ENCODE measurements at places on chromosomes 3 and 15. TPM values are rescaled to one million over a fixed set of nuclear protein-coding genes. Genes with fewer than 3 reads are reported as not detected.

GRCh38 chr3:46405301-46406019 is 1.4 kb downstream of the CCR5AS start:
- no peaks in the 10 kb centered on the region for H3K36me3 ChIP-seq
- DNase-seq: no peak
- H3K27me3 ChIP-seq: no peaks in the 10 kb centered on the region
- H3K4me3 ChIP-seq: no peak overlapping the region
- no peak overlapping the region for H3K27ac ChIP-seq
- H3K4me1 ChIP-seq: peaks cover 18% of the 10 kb centered on the region

DNA sequence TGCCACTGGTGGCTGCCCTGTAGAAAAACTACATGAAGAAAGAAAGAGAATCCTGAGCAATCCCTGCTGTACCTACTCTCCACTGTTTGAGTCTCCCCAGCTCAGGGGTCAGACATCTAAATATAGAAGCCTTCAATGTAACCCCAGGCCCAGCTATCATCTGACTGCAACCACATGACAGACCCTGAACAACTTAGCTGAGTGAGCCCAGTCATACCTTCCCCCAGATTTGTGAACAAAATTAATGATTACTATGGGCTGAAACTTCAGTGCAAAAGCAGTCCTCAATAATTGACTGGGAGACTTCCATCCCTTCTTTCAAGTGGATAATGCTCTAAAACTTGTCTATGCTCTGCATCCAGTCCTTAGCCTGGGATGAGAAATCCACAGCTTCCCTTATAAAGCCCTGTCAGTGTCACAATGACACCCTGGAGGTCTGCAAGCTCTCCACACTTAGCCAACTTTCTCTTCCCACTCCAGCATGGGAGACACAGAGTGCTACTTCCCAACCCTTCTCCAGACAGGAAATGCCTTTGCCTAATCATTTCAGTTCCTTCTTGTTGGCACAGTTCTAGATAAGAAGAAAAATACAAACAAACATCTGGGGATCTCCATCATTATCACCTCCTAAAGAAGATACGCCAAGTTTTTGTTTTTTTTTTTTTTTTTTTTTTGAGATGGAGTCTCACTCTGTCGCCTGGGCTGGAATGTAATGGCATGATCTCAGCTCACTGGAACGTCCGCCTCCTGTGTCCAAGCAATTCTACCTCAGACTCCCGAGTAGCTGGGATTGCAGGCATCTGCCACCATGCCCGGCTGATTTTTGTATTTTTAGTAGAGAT is 198.5 kb upstream of the GADL1 start:
- no peaks in the 10 kb centered on the region for H3K4me1 ChIP-seq
- H3K36me3 ChIP-seq: no peaks in the 10 kb centered on the region
- no peak for DNase-seq
- H3K27ac ChIP-seq: no peak overlapping the region
- H3K27me3 ChIP-seq: no peaks in the 10 kb centered on the region

DNA sequence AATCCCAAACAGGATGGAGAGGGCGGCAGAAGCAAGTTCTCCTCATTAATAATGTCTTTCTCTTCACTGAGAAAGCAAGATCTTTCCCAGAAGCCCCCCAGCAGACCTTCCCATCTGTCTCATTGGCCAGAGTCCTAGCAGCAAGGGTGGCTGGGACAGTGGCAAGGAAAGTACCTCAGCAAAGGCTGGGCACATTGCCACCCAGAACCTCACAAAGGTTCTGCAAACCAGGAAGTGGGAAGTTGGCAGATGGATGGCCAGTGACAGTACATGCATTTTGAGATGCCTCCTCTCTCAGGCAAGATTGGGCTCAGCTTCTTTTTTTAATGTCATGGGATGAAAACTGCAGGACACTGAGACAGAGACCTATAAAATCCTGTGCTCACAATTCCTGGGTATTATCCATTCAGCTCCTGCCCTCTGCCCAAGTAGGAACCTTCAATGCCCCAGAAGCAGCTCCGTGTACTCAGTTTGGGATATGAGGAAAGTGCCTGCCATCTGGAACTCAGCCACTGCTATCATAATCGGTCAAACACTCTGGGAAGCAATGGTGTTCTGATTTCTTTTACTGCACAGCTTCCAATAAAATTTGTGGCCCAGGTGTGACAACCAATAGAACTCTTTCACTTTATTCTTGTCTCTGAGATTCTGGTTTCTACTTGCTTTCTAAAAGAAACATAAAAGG is 25.5 kb downstream of the DPH3 start:
- no peak overlapping the region for H3K27ac ChIP-seq
- no peak for DNase-seq

DNA sequence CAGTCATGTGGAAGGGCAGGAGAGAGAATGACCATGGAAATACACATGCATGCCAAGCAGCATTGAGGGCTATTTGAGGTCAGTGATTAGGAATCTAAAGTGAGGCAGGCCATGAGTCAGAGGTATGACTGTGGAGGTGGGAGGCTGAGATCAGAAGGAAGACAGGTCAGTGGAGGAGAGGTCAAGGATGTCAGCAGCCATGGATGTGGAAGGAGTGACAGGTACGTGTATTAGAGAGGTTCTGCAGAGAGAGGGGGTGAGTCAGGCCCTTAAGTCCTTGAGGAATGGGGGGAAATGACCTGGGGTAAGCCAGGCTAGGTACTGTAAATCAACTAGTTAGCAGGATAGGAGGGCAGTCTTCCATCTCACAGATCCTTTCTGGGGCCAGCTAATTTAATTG is 166.6 kb downstream of the ANO10 start:
- H3K4me3 ChIP-seq: no peak overlapping the region
- no peaks in the 10 kb centered on the region for H3K27me3 ChIP-seq
- no peaks in the 10 kb centered on the region for H3K4me1 ChIP-seq
- H3K36me3 ChIP-seq: no peaks in the 10 kb centered on the region
- no peak overlapping the region for H3K27ac ChIP-seq

DNA sequence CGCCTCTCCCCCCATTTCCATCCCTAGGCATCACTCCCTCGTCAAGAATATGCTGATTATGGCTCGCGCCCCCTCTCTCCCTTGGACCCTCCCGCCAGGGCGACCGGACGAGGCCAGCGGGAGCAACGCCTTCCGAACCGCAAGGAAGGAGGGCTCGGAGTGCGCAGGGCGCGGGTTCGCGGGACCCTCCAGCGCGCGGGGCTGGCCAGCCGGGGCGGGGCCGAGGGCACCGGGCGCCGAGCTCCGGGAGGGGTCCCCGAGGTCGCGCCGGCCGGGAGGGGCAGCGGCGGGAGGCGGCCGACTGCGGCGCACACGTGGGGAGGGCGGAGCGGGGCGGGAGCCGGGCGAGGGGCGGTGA is 483 bp downstream of the EHD4 start:
- H3K27ac ChIP-seq: peak overlapping the region; percentile 87
- no peaks in the 10 kb centered on the region for H3K36me3 ChIP-seq
- H3K27me3 ChIP-seq: no peaks in the 10 kb centered on the region
- H3K4me1 ChIP-seq: peaks cover 56% of the 10 kb centered on the region
- no peak for DNase-seq
- H3K4me3 ChIP-seq: peak overlapping the region; percentile 79

GRCh38 chr15:45167631-45168205 is 20.0 kb downstream of the SHF start:
- H3K4me1 ChIP-seq: peaks cover 21% of the 10 kb centered on the region
- peak overlapping the region; percentile 83 for H3K27ac ChIP-seq
- H3K27me3 ChIP-seq: no peaks in the 10 kb centered on the region
- no peak for DNase-seq

DNA sequence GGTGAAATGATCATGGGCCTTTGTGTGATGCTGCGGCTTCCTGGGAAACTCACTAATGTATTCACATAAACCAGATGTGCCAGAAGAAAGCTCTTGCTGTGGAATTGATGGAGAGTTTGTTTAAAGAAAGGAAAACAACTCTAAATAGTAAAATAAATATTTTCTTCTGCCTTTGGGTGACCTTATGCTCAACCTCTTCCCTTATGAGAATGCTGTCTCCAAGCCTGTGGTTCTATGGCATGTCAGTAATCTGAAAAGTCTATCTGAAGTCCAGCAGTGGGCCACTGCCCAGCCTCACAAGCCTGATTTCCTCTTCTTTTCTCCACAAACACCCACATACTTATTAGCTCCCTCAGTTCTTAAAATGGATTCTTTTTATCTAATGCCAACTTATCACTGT is 49.9 kb upstream of the PHLDB2 start:
- no peaks in the 10 kb centered on the region for H3K36me3 ChIP-seq
- no peak overlapping the region for H3K4me3 ChIP-seq
- no peaks in the 10 kb centered on the region for H3K27me3 ChIP-seq
- DNase-seq: no peak
- H3K27ac ChIP-seq: no peak overlapping the region

DNA sequence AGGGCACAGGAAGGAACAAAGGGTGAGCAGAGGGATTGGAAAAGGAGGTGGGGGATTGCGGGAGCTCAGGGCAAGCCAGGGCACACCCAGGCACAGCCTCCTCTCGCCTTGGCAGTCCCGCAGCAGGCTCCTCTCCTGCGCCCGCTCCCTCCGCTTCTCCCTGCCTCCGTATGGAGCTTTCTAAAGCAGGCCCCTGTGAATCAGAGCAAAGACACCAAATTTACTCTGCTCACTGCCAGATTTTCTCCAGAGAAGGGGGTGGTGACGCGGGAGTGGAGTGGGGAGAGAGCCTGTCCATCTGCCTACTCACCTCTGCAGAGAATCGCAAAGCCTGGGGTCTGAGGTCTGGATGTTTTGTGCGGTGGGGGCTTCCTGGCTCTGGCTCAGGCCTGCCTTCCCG is 20.0 kb downstream of the ATP2B2 start:
- no peak overlapping the region for H3K27ac ChIP-seq
- H3K4me3 ChIP-seq: no peak overlapping the region
- DNase-seq: no peak

The CCR8 gene
- total RNA-seq: 6.9 TPM

The FANCD2OS gene
- not detected for total RNA-seq

The LEKR1 gene
- total RNA-seq: 2.9 TPM

The SERINC4 gene
- total RNA-seq: 0.25 TPM

The LACTB gene
- total RNA-seq: 11.7 TPM

All from CD4-positive, alpha-beta memory T cell (primary cell).